Activated gamma-delta T cell treated with Interleukin-2 at 50 U/mL for 16 hours (primary cell): ENCODE measurements at places on chromosomes 5 and 9.

DNA sequence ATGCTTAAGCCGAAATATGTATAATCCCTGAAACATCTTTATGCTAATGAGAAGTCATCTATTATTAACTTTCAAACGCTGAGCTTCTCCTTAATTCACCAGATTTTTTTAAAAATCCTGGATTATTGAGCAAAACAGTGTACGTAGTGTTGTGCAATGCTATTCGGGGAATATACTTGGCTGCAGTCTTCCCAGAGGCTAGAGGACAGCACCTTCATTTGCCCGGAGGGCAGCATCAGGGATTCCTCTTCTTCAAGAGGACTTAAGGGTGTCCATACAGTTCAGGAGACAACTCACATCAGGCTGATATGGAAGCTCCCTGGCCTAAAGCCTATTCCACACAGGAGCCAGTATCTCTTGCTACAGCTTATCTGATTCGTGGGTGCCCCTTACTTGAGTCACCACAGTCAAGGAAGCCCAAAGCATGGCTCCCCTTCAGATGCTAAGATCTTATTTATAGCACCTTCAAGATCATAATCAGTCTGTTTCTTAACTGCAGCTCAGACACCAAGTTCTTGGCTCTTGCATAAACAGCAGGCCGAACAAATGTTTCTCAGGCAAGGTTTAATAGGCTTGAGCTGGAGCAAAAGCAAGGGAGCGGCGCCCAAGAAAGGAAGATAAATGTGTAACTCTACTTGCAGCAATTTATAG lies 29.4 kb downstream of the NUTM2F start:
- no peak for DNase-seq

GRCh38 chr5:166279828-166280227 lies 2011.6 kb upstream of the WWC1 start:
- DNase-seq, result no peak

GRCh38 chr9:11758016-11758415 lies 935.2 kb upstream of the TYRP1 start:
- DNase-seq, result no peak

- no peak for DNase-seq
Measured at GRCh38 chr9:70578720-70579119, 164.3 kb upstream of the KLF9 start.
